H54 (cell line): ENCODE measurements at places on chromosomes 11 and 22.

DNA sequence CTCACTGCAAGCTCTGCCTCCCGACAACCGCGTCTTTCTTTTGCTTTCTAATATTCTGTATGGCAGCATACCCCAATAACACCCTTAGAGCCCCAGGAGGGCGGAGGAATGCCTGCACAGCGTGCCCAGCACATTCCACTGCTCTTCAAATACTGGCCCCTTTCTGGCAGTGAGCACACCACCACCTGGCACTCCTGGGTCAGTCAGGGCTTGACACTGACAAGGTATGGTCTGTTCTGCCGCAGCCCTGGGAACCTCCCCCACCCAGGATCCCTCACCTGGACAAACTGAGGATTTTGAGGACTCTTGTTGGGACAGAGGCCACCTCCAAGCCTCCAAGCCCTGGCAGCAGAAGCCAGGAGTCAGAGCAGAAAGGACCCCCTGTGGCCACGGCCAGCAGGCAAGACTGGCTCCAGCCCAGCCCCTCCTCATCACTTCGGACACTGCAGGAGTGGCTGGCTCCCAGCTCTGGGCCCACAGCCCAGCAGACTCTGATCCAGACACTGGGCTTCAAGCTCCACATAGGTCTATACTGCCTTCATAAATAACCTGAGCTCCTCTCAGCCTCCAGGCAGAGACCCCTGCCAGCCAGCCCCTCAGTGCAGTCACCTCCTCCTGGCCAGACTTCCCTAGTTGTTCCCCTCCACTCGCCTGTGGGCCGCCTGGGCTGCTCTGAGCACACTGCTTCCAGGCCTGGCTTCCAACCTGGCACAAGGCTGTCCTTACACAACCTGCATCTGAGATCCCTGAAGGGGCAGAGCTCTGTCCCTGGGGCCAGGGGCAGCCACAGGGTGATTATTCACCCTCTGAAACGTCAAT lies 14.5 kb downstream of the CARS1 start:
- no peak for DNase-seq

GRCh38 chr22:43789452-43789851 lies 22.7 kb downstream of the EFCAB6 start:
- peak; percentile 24 for DNase-seq

GRCh38 chr11:9313648-9314290 lies 624 bp downstream of the TMEM41B start:
- DNase-seq: no peak

GRCh38 chr11:114142707-114143106 lies 83.2 kb downstream of the ZBTB16 start:
- no peak for DNase-seq

- DNase-seq: peak; percentile 97
Observed at GRCh38 chr11:2142762-2143202, 3.6 kb upstream of the IGF2 start.

DNA sequence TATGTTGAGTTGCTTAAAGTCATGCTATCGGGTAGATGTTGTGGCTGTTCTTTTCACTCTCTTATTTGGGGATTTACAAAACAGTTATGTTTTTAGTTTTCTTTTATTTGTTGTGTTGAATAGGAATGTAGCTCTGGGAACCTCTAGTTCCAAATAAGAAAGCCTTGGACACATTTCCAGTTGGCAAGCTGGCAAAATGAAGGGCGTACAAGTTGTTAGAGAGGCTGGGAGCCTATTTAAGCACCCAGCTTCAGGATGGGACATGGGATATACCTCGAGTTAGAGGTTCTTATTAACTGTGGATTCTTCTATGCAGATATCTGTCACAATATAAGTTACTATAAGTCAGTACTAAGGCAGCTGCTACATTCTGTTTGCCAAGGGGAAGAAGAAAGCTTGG lies 22.8 kb downstream of the PPARA start:
- DNase-seq: no peak

GRCh38 chr11:91946397-91946951 lies 278.1 kb upstream of the FAT3 start:
- no peak for DNase-seq

DNA sequence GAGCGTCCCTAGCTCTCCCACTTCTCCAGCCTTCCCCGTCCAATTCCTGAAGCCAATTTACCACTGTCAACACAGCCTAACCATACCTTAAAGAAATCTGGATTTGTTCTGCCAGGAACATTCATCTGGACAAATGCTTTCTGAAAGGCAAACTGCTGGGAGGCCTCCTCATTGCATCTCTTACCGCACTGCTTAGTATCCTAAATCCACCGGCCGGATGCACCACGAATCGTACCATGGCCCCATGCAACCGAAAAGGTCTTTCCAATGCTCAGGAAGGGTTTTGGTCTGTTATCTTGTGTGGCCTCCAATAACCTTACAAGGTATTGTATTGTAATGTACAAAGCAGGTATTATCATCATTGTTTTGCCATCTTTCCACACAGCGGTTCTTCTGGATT lies 57.6 kb downstream of the MYH9 start:
- DNase-seq: no peak

GRCh38 chr22:42184852-42185251 lies 54.2 kb upstream of the CYP2D6 start:
- DNase-seq: no peak

DNA sequence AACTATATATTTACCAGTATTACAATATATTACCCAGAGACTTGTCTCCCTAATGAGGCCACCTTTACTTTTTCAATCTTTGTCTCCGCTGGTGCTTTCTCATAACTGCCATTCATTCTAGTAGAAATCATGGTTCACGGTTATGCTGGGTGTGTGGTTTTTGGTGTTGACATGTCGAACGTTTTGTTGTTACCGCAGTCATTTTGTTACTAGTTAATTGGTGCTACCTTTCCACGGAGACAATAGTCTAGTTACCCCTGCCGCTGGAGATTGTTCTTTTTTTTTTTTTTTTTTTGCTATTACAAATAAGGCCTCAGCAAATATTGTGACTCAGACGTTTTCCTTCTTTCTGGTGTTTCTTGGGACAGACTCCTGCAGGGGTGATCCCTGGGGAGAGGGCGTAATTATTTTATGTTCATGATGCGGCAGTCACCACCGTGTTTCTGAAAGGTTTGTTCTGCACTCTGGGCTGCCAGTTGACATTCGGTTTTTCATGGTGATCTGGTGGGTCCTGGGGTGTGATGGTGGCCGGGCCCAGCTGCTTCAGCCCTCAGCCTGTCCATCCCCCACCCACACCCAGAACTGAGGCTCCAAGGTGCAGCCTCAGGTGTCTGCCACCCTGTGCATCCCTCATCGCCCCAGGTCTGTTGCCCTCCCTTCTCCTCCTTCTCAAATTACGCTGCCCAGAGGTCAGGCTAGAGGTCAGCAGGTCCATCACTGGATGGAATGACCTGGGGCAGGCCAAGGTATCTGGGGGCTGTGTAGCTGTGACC lies 28.6 kb downstream of the LRP5 start:
- DNase-seq: no peak

- DNase-seq: no peak
Observed at GRCh38 chr11:34299284-34299972, 58.4 kb downstream of the ABTB2 start.
